ENCODE measurements at places on chromosomes 7 and 10. TPM values are rescaled to one million over a fixed set of nuclear protein-coding genes. Genes with fewer than 3 reads are reported as not detected.
A peak's percentile ranks its signal among the peaks of the same experiment; 100 is the strongest.

GRCh38 chr10:82497439-82497838 lies 622.4 kb downstream of the NRG3 start:
- DNase-seq: peak; percentile 16

- no peak for DNase-seq
These were observed 12.7 kb downstream of the C10orf71 start for GRCh38 chr10:49311555-49312236.

- DNase-seq: no peak
These were observed 610.0 kb upstream of the LRRN3 start for GRCh38 chr7:110480964-110481363.

DNA sequence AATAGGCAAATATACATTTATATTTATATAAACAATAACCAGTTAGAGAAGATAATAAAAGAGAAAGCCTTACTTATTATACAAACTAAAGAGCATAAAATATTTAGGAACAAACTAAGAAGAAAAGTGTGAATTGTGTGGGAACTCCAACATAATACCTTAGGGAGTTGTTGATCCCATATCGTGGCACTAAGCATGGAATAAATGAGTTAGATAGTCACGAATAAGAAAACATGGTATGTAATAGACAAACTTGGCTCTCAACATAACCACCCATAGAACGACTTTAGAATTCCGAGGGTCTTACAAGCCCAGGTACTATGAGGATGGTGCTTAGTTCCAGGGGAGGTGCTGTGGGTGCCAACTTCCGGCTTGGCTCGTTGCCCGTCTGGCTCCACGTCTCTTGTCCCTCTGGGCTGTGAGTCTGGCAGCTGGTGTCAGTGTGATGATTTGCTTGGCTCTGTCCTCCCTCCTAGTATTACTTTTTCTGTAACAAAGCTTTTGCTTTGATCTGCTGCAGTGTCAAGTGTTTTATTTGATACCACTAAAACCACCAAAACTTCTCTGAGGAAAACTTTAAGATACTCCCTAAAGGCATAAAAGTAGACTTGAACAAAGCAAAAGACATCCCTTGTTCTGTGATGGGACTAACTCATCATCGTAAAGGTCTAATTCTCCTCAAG lies 9.5 kb upstream of the RBM20 start:
- no peak for DNase-seq

DNA sequence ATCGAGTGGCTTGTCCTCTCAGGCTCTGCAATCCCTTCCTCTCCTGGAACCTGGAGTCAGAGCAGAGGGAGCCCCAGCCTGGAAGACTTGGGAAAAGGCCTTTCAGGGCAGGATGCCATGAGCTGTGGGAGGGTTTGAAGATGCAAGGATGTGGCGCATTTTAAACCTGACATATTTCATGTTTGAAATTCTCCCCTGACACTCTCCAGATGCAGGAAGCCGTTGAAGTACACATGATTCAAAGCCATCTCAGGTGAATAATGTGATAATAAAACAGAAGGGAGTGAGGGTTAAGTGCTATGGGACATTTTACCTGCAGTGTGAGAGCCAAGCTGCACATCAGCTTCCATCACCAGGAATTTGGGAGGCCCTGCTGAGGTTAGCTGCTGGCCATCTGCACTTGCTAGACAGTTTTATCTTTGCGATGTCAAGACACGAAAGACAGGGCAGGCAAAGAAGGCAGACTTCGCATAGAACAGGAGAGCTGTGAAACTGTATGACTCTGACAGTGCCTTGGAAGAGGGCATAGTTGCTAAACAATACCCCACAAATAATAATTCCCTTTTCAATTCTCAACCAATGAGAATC lies 159.1 kb upstream of the GDF10 start:
- no peak for DNase-seq

- no peak for DNase-seq
These were observed 2.0 kb downstream of the MYO1G start for GRCh38 chr7:44976746-44977196.

- peak; percentile 55 for DNase-seq
These were observed 12.5 kb upstream of the DDIT4 start for GRCh38 chr10:72260976-72261783.

Gene CALML3
- not detected for total RNA-seq

Gene FOXI2
- total RNA-seq: not detected

Gene UCN3
- total RNA-seq: not detected

All from endothelial cell of umbilical vein (primary cell).